ENCODE measurements at places on chromosomes 16 and 17.

DNA sequence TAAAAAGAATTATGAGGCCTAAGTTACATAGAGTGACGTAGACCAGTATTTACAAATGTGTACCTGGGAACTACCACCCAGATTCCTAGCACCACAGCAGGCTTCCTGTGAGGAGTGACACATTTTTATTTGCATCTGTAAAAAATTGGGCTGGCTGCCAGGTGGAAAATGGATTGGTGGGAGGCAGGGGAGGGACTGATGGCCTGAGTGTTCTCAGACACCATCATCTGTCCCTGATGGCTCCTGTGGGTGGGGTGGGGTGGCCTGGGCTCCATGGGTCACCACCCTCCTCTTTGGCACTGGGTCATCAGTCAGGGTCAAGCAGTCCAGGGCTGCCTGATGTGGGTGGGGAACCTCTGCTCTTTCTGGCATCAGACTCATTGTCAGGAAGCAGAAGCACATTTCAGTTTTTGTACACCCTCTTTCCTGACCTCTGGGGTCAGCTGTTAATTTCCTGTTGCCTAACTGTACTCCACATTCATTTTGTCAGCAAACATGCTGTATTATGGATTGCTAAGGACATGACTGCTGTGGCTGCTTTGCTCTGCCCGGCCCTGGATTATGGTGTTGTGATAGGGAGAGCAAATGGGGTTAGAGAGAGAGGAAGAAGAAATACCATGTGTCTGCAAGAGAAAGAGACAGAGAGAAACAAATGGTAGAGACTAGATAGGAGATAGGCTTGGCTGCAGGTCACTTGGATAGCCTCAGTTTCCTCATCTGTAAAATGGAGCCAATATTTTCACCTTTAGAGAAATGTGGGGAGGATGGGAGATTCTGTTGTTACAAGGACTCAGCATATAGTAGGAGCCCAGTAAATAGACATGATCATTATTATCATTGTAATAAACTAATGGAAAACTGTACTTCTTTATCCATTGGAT, 11.6 kb upstream of the MFAP4 start:
- no peak for DNase-seq

GRCh38 chr17:50440172-50440837, 14.3 kb downstream of the ACSF2 start:
- DNase-seq: no peak

DNA sequence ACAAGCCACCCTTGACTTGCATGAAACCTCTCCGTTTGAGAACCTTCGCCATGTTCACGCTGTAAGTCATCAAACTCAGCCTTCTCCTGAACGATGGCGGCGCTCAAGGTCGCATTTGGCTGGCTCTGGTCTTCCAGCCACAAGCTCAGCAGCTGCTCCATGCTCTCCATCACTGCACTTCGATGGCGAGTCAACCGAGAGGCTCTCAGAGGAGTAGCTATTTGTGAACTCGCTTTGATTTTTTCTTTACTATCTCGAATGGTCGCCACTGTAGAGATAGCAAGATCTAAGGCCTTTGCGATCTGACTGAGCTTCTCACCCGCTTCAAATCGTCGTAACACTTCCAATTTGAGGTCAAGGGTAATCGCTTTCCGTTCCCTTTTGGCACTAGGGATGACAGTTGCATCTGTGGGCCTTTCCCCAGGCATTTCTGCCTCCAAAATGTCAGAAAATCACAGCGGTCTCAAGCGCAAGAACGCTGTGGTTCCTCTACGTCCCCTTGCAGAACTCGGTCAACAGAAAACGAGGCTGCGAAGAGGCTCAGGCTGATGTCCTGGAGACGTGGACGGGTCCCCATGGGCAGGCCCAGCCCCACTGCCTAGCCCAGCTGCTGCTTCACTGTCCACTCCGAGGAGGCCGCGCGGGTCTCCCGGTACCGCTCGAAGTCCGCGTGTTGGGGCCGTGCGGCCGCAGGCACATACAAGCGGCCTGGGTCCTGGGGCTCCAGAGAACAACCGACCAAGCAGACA, 23.1 kb downstream of the DEF8 start:
- no peak for DNase-seq

- DNase-seq: no peak
Observed at GRCh38 chr17:60147553-60148223, 2.1 kb upstream of the CA4 start.

DNA sequence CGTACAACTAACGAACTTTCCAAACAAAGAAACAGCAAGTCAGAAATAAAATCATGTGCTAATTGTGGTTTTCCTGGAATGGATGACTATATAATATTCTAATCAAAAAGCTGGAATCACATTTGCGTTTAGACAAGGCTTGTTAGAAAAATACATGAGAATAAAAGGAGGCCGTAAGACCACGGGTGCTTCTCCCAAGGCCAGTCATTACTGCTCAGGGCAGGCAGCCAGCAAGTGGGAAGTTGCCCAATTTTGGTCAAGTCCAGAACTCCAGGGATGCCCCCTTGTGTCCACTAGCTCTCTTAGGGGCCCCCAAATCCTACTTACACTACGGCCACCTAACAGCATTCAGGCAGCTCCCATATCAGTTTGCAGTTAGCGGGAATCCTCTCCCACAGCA, 25.9 kb upstream of the LYRM9 start:
- no peak for DNase-seq

GRCh38 chr16:14549789-14550153, 80.3 kb downstream of the PARN start:
- DNase-seq: no peak

- no peak for DNase-seq
Observed at GRCh38 chr17:66443166-66443565, 140.8 kb downstream of the PRKCA start.

- DNase-seq: no peak
Observed at GRCh38 chr17:5667871-5668270, 83.6 kb upstream of the NLRP1 start.

- no peak for DNase-seq
Observed at GRCh38 chr17:28536532-28537218, 15.7 kb downstream of the UNC119 start.

- DNase-seq: no peak
Observed at GRCh38 chr16:11560701-11561453, 25.8 kb downstream of the LITAF start.

GRCh38 chr16:71635632-71636031, 9.6 kb downstream of the MARVELD3 start:
- no peak for DNase-seq

- no peak for DNase-seq
Observed at GRCh38 chr16:24758373-24758772, 28.9 kb downstream of the TNRC6A start.

DNA sequence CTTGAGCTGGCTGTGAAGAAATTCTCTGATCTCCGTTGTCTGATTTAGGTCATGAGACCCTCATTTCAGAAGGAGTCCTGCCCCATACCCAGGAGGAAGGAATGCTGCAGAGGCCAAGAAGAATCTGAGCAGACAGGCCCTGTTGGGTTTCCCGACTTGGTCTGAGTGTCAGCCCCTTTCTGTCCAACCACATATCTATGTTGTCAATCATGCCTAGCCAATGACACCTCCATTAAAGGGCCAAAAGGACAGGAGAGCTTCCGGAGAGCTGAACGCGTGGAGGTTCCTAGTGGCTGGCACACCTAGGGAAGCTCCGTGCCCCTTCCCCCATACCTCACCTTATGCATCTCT, 37.8 kb downstream of the PIMREG start:
- DNase-seq: no peak

DNA sequence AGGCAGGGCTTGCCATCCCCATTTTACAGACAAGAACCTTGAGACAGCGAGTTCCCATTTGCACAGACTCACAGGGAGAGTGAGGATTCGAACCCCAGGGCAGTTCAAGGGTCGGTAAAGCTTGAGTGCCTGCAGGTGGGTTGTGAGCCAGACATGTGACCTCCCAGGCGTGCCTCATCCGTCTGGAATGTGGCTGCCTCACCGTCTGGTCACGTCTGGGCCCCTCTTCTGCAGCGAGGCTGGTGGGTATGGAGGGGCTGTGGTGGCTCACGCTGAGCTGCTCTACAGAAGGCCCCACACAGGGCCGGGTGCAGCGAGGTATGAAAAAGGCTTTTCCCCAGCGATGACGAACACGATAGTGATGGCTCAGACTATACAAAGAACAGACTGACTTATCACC, 35.8 kb upstream of the LHX1 start:
- DNase-seq: no peak

GRCh38 chr16:23433261-23433920, 19.6 kb downstream of the COG7 start:
- DNase-seq: no peak
